ENCODE measurements at places on chromosomes 7 and 10.

- DNase-seq, result no peak
Measured at GRCh38 chr7:50851891-50852290, 69.2 kb upstream of the GRB10 start.

GRCh38 chr10:72038458-72039001 lies 49.8 kb downstream of the SPOCK2 start:
- no peak for DNase-seq

GRCh38 chr7:144820552-144820951 lies 15.3 kb downstream of the TPK1 start:
- DNase-seq, result no peak

DNA sequence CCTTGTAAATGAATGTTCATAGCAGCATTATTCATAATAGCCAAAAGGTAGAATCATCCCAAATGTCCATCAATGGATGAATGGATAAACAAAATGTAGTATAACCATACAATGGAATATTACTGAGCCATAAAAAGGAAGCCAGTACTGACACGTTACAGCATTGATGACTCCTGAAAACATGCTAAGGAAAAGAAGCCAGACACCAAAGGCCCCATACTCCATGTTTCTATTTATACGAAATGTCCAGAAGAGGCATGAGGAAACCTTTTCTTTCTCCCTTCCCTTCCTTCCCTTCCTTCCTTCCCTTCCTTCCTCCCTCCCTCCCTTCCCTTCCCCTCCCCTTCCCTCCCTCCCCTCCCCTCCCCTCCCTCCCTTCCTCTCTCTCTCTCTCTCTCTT lies 131.9 kb downstream of the JAZF1 start:
- DNase-seq, result no peak

DNA sequence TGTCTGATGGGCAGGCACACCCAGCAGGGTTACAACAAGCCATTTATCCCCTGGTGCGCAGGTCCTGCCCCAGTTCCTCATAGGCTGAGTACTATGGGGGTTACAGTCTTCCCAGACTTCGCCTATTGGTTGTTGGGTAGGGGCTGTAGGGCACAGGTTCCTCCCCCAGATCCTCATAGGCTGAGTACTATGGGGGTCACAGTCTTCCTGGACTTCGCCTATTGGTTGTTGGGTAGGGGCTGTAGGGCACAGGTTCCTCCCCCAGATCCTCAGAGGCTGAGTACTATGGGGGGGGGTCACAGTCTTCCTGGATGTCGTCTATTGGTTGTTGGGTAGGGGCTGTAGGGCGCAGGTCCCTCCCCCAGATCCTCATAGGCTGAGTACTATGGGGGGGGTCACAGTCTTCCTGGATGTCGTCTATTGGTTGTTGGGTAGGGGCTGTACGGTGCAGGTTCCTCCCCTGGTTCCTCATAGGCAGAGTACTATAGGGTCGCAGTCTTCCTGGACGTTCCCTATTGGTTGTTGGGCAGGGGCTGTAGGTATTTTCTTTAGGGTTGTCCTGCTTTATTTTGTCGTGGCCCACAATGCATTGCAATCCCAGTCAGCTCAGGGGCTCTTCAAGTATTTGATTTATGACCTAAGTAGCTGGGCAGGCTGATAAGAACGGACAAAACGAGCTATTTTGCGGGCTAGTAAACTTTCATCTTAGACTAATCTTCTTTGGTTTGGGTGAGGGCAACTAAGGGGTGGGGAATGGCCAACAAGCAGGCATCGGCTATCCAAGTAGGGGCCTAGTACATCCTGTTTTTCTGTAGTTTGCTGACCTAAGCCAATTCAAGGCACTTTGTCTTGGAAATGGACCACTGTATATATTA lies 3.4 kb downstream of the LRRC27 start:
- DNase-seq, result no peak

DNA sequence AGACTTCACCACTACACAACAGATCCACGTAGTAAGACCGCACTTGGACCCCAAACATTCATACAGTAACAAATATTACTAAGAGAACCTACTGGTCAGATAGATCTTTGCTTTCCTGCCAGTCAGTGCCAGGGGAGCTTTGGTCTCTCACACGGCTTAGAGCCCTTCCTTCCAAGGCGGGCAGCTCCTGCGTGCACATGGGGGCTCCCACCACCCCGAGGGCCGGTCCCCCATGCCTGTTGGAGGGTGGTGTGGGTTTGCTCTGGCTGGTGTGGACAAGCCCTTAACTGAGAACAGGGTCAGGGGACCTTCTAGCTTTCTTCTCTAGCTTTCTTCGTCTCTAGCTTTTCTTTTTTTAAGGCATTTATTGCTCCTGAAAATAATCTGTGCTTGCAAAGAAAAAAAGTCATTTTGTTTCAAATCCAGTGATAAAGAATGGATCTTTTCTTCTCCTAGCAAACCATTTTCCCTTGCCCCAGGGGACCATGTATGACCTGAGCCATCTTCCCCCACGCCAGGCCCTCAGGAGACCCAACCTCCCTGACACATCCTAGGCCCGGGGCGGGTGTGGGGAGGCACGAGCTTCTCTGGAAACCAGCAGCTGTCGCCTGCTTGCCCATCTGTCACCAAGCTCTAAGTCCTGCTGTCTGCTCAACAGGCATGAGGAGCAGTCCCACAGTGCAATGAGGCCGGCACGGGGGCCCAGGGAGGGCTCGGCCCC lies 591.1 kb downstream of the PTPRN2 start:
- no peak for DNase-seq

DNA sequence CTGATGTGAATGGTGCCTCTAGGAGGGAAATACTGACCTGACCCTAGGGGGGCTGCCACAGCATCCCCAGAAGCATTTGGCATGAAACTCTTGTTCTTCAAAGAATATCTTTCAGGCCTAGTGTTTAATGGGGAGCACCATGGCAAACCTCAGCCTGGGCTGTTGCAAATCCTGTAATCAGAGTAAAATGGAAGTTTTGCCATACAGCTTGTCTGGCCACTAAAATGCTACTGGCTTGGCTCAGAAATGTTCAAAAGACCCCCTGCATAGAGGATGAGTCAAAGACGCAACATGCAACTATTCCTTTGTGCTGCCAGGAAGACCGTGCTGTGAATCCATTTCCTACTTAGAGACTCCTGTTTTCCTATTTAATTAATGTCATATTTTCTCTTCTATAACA lies 26.7 kb downstream of the HECW1 start:
- DNase-seq, result no peak

DNA sequence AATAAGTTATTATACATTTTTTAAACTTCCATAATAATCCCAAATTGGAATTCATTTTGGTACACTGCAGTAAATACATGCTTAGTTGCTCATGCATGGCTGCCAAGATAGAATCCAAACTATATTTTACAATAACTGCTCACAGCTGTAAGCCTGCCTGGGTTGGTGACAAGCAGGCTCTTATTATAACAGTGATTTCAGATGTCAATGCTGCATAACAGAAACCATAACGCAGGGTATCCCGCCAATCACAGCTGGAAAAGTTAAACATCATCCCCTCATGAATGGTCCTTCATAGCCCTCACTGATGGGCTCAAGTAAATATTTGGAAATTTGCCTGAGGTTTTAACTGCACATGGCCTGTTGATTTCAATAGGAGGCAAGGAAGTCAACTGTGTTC lies 149.8 kb downstream of the AMPH start:
- DNase-seq, result no peak

- no peak for DNase-seq
Measured at GRCh38 chr7:130853503-130854279, 119.7 kb upstream of the KLF14 start.
